ENCODE measurements at places on chromosomes 13 and 19. TPM values are rescaled to one million over a fixed set of nuclear protein-coding genes. Genes with fewer than 3 reads are reported as not detected.

DNA sequence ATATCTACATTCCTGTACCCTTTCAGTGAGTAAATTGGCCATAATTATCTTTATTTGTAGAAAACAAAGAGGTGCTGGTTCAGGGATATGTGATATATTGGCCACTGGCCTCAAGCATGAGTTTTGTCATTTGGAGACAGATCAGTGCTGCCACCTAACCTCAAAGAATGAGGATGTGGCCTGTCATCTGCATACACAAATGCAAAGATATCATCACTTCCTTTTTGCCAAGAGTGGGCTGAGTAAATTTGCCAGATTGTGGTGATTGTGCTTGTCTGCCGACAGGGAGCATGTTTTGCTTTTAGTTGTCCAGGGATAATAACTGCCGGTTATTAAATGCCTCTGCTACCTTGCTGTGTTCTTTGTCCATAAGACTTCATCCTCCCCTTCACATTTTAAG, 44.2 kb downstream of the WASF3 start:
- DNase-seq, result no peak

ZNF574 gene
- total RNA-seq, result 25.1 TPM

TUBA3C gene
- total RNA-seq, result not detected

- DNase-seq, result no peak
Observed at GRCh38 chr19:21602082-21602658, 96.8 kb downstream of the ZNF429 start.

FAM216B gene
- total RNA-seq, result not detected

DNA sequence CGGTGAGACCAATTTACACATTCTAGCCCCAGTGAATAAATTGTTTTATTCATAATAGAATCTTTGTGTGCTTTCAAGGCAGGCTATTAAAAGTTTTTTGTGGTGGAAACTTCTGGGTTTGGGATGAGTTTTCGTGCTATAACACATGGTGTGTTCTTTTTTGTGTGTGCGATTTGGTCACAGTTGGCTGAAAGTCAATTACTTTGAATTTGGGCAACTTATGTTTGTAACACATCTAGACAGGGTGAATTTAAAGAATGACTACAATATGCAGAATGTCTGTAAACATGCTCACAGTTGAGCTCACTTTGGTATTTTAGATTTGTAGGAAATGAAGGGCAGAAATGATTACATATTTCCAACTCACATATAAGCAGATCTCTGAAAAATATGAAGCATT, 307.1 kb downstream of the OXGR1 start:
- no peak for DNase-seq

DNA sequence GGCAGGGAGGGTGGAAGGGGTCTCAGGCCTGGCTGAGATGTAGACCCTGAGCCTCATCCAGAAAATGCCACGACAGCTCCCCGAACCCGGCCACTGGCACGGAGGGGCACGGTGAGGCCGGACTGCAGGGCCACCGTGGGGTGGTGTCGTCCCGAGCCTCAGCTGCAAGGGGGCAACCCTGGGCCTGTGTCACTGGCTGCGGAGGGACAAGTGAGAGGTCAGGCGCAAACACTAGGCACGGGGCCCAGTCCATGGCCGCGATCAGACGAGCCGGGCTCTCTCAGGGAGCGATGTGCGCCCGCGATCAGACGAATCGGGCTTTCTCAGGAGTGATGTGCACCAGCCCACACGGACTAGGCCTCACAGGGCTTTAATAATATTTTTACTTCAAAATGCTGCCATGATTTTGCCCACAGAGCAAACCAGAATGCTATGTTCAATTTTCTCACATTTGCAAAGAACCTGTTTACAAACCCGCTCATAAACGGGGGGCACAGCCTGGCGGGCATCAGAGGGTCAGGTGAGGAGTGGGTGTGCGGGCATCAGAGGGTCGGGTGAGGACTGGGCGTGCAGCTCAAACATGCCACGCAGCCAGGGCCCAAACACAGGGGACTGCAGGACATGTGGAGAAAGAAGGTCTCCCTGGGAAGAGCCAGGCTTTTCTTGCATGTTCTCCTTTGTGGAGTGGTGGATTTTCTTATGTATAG, 42.6 kb upstream of the C13orf46 start:
- no peak for DNase-seq

- DNase-seq, result no peak
Observed at GRCh38 chr13:50898338-50898737, 11.3 kb upstream of the RNASEH2B start.

PLPPR3 gene
- not detected for total RNA-seq

DNA sequence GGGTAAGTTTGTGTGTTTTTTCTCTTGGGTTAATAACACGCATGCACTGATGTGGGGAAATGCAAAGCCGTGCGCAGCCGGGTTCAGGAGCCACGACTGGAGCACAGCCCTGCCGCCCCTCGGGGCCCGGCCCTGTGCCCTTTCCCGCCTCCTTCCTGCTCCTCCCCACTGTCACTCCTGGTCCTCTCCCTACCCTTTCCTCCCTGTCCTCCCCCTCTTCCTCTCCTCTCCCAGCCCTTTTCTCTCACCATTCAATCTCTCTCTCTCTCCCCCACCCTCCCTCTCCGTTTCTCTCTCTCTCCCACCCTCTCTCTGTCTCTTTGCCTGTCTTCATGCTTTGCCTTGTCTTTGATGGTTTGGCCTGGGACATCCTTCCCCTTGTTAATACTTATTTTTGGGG, 27.2 kb downstream of the PLEKHJ1 start:
- no peak for DNase-seq

GRCh38 chr13:79936368-79937136, 404.4 kb downstream of the SPRY2 start:
- DNase-seq, result no peak

DNA sequence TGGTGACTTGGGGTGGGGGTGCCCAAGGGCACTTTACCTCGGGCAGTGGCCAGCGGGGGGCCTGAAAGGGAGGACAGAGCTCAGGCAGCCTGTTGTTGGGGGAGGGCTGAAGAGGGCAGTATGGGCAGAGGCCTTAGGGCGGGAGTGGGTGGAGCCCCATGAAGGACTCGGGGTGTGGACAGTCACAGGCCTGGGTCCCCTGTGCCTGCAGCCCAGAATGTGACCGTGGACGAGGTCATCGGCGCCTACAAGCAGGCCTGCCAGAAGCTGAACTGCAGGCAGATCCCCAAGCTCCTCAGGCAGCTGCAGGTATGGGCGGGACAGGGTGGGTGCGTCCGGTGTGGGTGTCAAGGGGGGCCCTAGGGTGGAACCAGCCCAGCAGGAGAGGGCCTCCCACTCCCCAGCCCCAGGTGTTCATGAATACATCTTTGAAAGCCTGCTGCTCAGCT, 22.5 kb downstream of the NKPD1 start:
- peak; percentile 2 for DNase-seq

ATP4A gene
- total RNA-seq, result not detected

GRCh38 chr19:37905946-37906868, at the start of gene WDR87:
Gene WDR87 (minus strand): TSS chr19:37906594. CDS start chr19:37898239, 8,355 bp downstream.
- peak; percentile 43 for DNase-seq

CBY2 gene
- 0.61 TPM for total RNA-seq

- DNase-seq, result peak; percentile 84
Observed at GRCh38 chr13:111177081-111177711, 62.1 kb downstream of the ARHGEF7 start.

DNA sequence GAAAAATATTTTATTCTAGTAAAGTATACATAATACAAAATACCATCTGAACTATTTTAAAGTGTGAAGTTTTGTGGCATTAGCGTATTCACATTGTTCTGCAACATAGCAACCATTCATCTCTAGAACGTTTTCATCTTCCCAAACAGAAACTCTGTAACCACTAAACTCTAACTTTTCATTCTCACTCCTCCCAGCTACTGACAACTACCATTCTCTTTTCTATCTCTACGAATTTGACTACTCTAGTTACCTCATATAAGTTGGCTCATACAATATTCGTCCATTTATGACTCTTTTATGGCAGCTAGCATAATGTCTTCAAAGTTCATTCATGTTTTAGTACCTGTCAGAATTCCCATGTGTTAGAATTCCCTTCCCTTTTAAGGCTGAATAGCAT, 150.5 kb upstream of the MIR17HG start:
- no peak for DNase-seq

- no peak for DNase-seq
Observed at GRCh38 chr13:35891507-35892441, 239.4 kb downstream of the DCLK1 start.

DNA sequence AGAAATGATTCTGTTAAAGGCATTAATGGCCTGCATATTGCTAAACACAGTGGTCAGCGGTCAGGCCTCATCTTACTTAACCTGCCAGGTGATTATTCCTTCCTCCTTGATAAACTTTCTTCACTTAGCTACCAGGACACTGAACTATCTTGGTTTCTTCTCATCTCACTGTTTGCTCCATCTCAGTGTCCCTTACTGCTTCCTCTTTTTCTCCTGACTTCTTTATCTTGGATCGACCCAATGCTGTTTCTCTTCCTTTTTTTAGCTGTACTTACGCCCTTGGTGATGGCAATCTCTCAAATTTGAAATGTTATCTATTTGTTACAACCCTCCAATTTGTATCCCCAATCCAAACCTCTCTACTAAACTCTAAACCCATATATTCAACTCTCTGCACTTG, 7.8 kb upstream of the CLC start:
- no peak for DNase-seq

FLT3LG gene
- 115 TPM for total RNA-seq

CEACAM19 gene
- total RNA-seq, result 1.4 TPM

GRCh38 chr13:61275251-61275650, 140.4 kb downstream of the PCDH20 start:
- no peak for DNase-seq

GRCh38 chr19:47232422-47233211, 1.6 kb upstream of the BBC3 start:
- DNase-seq, result no peak

CRX gene
- total RNA-seq, result not detected

GRCh38 chr19:44728178-44728577, 20.3 kb upstream of the BCL3 start:
- no peak for DNase-seq

- DNase-seq, result no peak
Observed at GRCh38 chr13:44158881-44159632, 214.6 kb upstream of the SERP2 start.

ZNF726 gene
- 3.3 TPM for total RNA-seq

MUC16 gene
- total RNA-seq, result not detected

GRCh38 chr13:49814551-49815270, 22.2 kb upstream of the KPNA3 start:
- DNase-seq, result no peak

DNA sequence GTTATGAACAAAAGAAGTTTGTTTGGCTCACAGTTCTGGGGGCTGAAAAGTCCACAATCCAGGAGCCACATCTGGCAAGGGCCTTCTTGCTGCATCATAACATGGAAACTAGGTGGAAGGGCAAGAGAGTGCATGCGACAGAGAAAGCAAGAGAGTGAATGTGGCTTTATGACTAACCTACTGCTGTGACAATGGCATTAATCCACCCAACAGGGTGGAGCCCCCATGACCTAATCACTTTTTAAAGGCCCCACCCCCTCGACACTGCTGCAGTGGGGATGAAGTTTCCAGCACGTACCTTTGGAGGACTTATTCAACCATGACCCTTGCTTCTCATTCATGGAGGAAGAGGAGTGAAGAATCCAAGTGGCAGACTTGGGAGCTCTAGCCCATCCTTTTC, 30.0 kb upstream of the RFXAP start:
- DNase-seq, result no peak

NEK5 gene
- not detected for total RNA-seq

RNF17 gene
- not detected for total RNA-seq

CDC37 gene
- total RNA-seq, result 180 TPM

DNA sequence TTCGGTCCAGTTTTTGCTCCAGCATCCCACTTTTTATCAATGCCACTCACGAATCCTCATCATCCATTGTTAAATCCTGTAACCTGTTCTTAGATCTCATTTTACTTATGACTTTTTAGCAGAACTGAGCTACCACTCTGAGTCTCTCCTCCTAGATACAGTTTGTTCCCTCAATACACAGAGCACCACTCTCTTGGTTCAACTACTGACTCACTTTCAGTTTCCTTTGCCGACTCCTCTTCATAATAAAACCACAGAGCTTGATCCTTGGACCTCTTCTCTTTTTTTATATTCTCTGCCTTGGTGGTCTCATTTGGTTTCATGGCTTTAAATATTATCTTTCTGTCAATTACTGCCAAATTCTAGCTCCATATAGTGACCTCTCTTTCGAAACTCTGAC, 150.3 kb downstream of the SLITRK5 start:
- DNase-seq, result no peak

DNA sequence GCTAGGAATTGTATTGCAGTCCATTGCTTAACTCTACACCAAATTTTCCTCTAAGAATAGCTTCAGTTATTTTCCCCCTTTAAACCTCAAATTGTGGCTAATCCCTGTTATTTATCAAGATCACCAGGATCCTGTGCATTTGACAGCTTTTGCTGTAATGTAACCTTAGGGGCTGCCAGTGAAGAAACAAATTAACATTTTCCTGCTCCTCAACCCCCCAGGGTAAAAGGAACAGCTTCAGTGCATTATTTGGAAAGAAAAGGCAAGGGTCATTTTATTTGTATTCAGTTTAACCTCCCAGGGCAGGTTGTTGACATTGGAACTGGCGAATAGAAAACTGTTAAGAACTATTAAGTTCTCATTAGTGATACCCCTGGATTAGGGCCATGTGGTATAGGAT, 57.0 kb downstream of the PCDH20 start:
- DNase-seq, result no peak

RASL11A gene
- 0.96 TPM for total RNA-seq

MED16 gene
- 71.7 TPM for total RNA-seq

TMC4 gene
- total RNA-seq, result 1.1 TPM

TNNI3 gene
- not detected for total RNA-seq

DNA sequence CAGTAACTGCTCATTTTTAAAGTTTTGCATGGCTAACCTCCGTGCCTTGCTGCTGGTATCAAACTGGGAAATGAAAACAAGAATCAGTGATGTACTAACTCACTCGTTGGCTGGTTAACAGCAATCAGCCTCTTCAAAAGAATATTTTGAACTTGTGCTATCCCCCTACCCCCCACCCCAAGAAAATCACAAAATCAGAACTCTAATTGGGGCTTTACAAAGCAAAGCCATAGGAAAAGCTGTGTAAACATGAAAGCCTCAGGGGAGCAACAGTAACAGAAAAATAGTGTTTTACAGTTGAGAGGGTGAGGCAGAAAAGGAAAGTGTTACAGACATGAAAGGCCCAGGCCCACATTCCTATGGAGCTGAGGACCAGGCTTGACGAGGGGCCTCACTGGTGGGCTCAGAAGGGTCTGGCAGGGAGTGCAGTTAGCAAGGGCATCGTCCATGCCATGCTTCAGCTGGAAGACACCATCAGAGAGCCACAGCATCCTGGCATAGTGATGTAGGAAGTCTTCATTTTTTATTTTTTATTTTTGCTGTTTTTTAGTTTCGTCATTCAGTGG, 217.6 kb downstream of the PCCA start:
- no peak for DNase-seq

DNA sequence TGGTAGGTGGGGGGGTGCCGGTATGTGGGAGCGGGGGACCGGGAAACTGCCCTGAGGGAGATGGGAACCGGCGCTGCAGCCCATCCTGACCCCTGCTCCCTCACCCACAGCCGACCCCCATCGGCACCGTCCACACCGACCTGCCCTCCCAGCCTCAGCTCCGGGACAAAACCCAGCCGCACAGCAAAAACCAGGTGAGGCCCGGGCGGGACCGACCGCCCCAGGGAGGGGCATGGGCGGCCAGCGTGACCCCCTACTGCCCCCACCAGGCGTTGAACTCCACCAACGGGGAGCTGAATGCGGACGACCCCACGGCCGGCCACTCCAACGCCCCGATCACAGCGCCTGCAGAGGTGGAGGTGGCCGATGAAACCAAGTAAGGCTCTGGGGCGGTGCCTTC, 35.9 kb downstream of the BTBD2 start:
- DNase-seq, result peak; percentile 34

FFAR2 gene
- total RNA-seq, result 0.15 TPM

Data from CD4-positive, alpha-beta memory T cell (primary cell).